ENCODE measurements at places on chromosomes 4 and X.

- DNase-seq, result no peak
Measured at GRCh38 chr4:184938871-184939270, 79.4 kb upstream of the HELT start.

- no peak for DNase-seq
Measured at GRCh38 chrX:136047969-136048368, 62.7 kb downstream of the SLC9A6 start.

- DNase-seq, result peak; percentile 46
Measured at GRCh38 chrX:140762061-140762460, 52.5 kb downstream of the LINC00632 start.

GRCh38 chr4:44118971-44119680, 329.5 kb downstream of the KCTD8 start:
- DNase-seq, result no peak

- no peak for DNase-seq
Measured at GRCh38 chrX:18098763-18099162, 121.9 kb downstream of the BEND2 start.
